GM23338 (cell line): ENCODE measurements at places on chromosomes 6 and 20. TPM values are rescaled to one million over a fixed set of nuclear protein-coding genes. Genes with fewer than 3 reads are reported as not detected.

C6orf15 gene
- not detected in 2 replicates for total RNA-seq

CRISP3 gene
- not detected in 2 replicates for total RNA-seq

PGC gene
- total RNA-seq, result not detected in 2 replicates

HAO1 gene
- not detected in 2 replicates for total RNA-seq

TMEM14C gene
- 123 and 131 TPM in 2 replicates for total RNA-seq

BPIFB6 gene
- not detected in 2 replicates for total RNA-seq

CENPQ gene
- 17.6 and 20.2 TPM in 2 replicates for total RNA-seq
